Camera-type eye (tissue), 1 donor: ENCODE measurements at places on chromosomes 5 and 9. TPM values are rescaled to one million over a fixed set of nuclear protein-coding genes. Genes with fewer than 3 reads are reported as not detected.

Gene MYOZ3
- total RNA-seq = 11.1 TPM

Gene PDCD1LG2
- not detected for total RNA-seq

Gene SPINK13
- total RNA-seq = not detected

Gene FBLL1
- 15.7 TPM for total RNA-seq

Gene OR1Q1
- not detected for total RNA-seq

Gene BRINP1
- total RNA-seq = 15.3 TPM

Gene FRMD3
- 32.1 TPM for total RNA-seq

Gene CARTPT
- not detected for total RNA-seq

Gene BTNL9
- total RNA-seq = 4.7 TPM

Gene DIPK1B
- total RNA-seq = 26.2 TPM

Gene PHYHD1
- 19.4 TPM for total RNA-seq

Gene ROR2
- 24.1 TPM for total RNA-seq

Gene DDX4
- not detected for total RNA-seq

Gene C9orf50
- 0.71 TPM for total RNA-seq

Gene PCDHAC1
- total RNA-seq = 7.6 TPM

Gene MELK
- total RNA-seq = 9.2 TPM

Gene ARL14EPL
- not detected for total RNA-seq
